Caco-2 (cell line): ENCODE measurements at places on chromosomes 7 and 10.

DNA sequence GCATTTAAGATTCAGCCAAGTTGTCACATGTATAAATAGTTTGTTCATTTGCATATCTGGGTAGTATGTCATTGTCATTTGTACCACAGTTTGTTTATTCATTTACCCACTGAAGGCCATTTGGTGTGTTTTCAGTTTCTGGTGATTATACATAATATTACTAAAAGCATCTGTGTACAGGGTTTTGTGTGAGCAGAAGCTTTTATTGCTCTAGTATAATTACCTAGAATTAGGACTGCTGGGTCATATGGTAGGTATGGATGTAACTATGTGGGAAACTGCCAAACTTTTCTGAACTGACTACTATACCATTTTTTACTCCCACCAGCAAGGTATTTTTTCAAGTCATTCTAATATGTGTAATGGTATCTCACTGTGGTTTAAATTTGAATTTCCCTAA is 584.0 kb upstream of the GHITM start:
- DNase-seq = no peak

DNA sequence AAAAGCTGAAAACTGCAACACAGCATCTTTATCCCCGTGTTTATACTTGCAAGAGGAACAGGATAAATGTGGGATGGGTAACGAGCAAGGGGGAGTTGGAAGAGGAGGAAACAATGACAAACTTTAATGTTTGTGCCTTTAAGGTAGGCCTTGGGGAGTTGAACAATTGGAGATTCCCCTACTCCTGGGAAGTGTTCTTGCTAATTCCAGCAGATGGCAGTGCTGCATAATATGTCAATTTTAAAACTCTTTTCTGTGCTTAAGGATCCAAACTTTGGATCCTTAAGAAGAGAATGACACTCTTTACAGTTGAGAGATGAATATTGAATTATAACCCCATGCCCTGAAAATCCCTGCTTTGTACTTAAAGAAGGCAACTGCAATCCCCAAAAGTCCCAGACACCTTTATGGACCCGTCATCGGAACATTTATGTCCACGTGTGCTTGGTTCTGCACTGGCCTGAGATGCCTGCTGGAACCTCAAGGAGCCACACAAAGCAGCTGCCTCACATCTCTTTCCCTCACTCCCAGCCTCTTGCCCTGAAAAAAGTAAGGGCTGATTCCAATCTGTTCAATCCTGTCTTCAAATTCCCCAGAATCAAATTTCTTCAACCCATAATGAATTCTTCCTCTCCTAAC is 12.0 kb downstream of the IFIT5 start:
- peak; percentile 42 for DNase-seq

DNA sequence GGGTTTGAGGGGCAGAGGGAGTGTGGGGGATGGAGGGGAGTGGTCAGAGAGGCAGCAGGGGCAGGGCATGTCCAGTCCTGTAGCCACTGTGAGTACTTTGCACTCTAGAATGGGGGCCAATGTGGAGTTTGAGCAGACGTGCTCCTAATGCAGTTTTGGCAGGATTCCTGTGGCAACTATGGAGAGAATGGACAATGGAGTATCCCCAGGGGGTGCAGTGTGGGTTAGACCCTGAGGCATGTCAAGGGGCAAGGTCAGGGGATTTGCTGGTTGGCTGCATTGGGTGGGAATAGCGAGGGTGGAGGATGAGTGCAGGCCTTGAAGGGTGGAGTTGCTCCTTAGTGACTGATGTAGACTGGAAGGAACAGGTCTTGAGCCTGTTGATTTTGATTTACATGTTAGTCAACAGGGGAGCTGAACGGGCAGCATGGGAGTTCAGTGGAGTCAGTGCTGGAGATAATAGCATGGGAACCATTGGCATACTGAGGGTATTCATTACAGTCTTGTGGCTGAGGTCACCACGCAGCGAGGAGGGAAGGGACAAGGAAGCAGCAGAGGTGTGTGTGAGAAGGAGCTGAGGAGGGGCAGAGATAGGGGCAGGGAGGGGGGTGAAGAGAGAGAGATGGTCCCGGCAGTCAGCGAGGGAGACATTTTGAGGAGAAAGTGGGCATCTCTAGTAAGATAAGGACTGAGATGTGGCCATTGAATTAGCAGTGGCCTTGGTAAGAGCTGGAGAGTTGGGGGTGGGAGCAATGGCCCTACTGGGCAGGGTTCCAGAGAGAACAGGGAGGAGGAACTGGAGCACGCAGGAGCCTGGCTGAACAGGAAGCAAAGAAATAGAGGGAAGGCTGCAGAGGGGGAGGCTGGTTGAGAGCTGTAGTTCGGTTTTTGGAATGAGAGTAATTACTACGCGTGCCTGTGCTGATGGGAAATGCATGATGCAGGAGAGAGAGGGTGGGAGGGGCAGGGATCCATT is 112.7 kb downstream of the CCNY start:
- no peak for DNase-seq

DNA sequence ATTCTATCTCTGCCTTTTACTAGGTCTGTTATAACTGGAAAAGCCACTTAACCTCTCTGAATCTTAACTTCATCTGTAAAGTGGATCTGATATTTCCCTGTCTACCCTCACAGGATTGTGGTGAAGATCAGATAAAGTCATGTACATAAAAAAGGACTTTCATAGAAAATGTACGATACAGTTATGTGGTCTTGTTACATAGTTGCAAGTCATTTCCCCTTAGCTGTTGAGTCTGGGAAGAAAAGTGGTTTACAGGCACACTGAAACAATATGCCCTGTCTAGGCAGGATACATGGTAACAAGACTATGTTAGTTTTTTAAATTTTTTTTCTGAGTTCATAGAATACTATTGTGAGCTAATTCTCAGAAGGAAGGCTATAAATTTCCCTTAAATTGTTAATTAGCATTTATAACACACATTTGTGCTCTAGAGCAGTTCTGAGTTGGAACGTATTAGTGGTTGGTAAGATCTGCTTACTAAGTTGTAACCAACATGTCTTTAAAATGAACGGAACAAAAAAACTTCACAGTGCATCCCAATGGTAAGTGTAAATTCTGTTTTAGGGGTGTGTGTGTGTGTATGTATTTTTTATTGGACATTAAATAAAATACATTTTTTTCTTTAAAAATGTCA is 7.1 kb upstream of the GSTO1 start:
- DNase-seq = no peak

- no peak for DNase-seq
Measured at GRCh38 chr7:88522771-88523293, 216.1 kb upstream of the STEAP4 start.

GRCh38 chr7:74053589-74054186 is 25.7 kb downstream of the ELN start:
- no peak for DNase-seq

DNA sequence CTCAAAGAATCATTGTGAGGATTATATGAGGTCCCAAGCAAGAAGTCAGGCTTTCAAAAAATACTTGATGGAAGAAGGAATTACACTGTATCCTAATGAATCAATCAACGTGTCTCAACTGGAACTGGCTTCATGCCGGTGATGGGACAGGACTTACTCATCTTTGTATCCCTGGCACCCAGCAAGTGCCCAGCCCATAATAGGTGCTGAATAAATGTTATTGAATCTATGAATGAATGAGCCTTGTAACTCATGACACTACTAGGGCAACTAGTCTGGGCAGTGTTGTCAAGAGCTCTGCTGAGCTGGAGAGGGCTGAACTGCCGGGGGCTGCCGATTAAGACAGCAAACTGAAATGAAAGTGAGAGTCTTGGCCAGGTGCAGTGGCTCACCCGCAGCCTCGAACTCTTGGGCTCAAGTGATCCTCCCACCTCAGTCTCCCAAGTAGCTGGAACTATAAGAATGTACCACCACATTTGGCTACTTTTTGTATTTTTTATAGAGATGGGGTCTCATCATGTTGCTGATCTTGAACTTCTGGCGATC is 87.2 kb upstream of the KIF5B start:
- DNase-seq = no peak

- DNase-seq = no peak
Measured at GRCh38 chr10:29838539-29838938, 203.8 kb upstream of the SVIL start.

- no peak for DNase-seq
Measured at GRCh38 chr7:81211204-81211933, 292.5 kb upstream of the SEMA3C start.

DNA sequence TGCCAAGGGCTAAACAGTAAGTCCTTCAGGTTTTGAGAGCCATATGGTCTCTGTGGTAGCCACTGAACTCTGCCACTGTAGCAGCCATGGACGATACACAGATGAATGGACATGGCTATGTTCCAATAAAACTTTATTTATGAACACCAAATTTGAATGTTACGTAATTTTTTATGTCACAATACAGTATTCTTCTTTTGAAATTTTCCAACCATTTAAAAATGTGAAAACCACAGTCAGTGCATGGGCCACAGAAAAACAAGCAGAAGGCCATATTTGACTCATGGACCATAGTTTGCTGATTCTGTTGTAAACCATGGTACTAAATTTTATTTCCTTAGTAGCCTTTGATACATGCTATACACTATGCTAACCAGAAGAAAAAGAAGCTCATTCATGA is 361.8 kb downstream of the MAGI2 start:
- DNase-seq = no peak

DNA sequence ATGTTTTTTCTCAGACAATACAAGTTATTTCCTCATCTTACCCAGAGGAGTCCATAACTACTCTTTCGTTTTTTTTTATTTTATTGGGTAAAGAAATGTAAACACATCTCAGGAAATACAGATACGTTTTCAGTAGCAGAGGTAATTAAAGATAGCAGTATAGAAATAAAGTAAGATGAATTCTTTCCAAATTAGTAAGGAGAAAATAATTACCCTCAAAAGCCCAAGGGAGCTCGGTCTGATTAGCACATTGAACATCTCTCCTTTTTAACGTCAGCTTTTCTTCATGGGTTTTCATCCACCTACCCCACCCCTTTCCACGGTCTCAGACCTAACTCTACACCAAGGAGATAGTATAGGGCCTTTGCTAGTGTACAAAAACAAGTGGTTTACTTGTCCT is 294.2 kb downstream of the GRID1 start:
- no peak for DNase-seq

- DNase-seq = no peak
Measured at GRCh38 chr10:71039551-71039950, 151.2 kb upstream of the PCBD1 start.

GRCh38 chr10:7406712-7407333 is 4.0 kb downstream of the SFMBT2 start:
- DNase-seq = no peak

DNA sequence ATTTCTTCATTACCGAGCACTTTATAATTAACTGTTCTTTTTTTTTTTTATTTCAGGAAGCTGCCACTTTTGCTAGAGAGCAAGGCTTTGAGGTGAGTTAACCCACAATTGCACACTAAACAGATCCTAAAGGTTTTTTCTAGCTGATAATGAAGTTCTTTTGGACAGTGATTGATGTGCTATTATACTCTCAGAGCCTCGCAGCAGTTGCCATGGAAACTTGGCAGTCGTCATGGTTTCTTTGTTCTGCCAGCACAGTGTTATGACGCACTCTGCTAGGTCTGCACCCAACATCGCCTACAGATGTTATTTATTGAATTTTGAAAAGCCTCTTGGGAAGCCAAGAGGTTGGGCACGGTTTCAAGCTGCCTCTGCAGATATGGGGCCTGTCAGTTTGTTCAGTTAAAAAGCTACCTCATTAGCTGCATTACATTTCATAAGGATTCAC is 237.2 kb upstream of the KAT6B start:
- DNase-seq = no peak

DNA sequence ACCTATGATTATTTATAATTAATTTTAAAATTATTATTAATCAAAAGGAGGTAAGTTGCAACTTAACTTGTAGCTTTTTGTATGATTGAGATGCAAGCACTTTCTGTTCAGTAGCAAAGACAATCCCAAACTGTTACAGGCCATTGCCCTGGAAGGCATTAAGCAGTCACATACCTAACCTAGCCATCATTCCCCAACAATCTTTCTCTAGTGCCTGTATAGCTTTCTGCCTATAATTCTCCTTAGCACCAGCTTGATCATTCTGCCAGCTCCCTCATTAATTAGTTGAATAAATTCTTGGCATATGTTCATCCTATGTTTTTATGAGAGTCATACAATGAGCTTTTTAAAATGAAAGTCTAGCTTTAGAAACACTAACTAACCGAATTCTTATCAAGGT is 178.9 kb upstream of the TMEM106B start:
- DNase-seq = no peak

GRCh38 chr7:8418629-8419245 is 14.7 kb upstream of the NXPH1 start:
- DNase-seq = peak; percentile 70

DNA sequence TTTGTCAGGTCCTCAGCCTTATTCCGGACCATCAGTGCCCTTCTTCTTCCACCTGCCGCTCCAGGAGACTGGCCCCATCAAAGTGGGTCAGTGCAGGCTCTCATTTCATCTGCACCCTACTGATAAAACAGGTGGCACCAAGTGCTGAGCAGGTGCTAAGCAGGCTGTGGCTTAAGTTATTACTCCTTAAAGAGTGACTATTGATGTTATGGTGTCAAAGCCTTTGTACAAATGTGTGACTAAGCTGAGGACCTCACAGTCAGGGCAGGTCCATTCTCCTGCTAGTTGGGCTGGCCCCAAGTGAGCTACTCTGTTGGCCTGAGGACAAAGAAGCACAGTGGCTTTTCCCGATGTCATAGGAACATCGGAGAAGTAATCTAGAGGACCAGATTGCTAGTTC is 11.2 kb upstream of the CALD1 start:
- DNase-seq = no peak

- no peak for DNase-seq
Measured at GRCh38 chr7:137670222-137671064, 176.3 kb downstream of the DGKI start.

DNA sequence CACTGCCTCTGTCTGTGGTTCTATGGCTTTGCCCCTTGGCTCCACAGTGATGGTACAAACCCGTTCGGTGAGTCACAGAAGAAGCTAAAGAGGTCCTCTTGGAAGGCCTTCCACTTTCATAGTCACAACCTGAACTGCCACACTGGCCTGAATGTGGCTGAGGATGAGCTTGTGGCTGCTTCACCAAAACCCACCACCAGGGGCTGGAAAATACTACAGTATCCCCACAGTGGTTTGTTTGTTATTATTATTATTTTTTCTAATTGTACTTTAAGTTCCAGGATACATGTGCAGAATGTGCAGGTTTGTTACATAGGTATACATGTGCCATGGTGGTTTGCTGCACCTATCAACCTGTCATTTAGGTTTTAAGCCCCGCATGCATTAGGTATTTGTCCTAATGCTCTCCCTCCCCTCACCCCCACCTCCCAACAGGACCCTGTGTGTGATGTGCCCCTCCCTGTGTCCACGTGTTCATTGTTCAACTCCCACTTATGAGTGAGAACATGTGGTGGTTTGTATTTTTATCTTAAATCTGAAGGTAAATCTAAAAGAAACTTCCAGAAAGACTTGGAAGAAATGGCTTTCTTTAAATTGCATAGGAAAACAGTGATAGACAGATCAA is 160.8 kb upstream of the NPSR1 start:
- DNase-seq = no peak

- DNase-seq = no peak
Measured at GRCh38 chr10:130854151-130854550, 457.4 kb downstream of the TCERG1L start.

- DNase-seq = no peak
Measured at GRCh38 chr7:121084256-121084655, 95.7 kb downstream of the CPED1 start.
